OCI-LY7 (cell line): ENCODE measurements at places on chromosomes 2 and 18. TPM values are rescaled to one million over a fixed set of nuclear protein-coding genes. Genes with fewer than 3 reads are reported as not detected.

ATOH8 gene
- total RNA-seq, result not detected in 2 replicates

NT5C1B gene
- total RNA-seq, result not detected in 2 replicates

SERPINB10 gene
- not detected in 2 replicates for total RNA-seq

DIS3L2 gene
- total RNA-seq, result 20.2 and 21.9 TPM in 2 replicates

LOXHD1 gene
- not detected in 2 replicates for total RNA-seq

ECEL1 gene
- not detected in 2 replicates for total RNA-seq

DNA sequence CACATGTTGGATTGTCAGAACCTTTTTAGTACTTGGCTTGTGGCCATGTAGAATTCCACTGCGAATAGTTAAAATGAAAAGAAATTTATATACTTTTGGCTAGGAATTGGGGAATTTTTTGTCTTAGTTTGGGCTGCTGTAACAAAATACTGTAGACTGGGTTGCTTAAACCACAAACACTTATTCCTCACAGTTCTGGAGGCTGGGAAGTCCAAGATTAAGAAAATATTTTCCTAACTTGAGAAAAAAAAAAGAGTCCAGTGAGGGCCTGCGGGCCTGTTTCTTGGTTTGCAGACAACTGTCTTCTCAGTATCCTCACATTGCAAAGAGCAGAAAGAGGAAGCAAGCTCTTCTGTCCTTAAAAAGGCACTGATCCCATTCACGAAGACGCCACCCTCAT lies 81.9 kb downstream of the CD226 start:
- no peak for DNase-seq

DNA sequence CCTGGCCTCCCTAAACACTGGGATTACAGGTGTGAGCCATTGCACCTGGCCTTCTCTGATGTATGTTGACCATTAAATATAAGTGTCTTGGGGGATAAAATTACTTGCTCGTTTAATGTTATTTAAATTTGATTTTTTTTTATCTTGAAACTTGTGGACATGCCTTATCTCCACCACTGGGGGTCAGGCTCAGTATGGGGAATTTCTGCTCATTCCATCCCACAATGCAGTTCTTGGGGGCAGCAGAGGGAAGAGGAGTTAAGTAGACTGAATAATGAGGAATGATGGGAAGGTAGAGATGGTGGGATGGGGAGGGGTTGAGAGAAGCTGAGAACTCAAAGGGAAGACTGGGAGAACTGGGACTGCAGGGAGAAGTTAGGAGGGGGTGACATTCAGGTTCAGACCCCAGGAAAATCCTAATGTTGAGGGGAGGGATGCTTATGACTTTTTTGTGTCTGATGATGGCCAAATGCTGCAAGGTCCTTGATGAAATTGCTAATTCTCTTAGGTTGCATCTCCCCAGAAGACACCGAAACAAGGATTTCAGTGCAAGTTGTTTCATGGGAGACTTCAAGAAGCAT lies 174.2 kb downstream of the MIB1 start:
- peak; percentile 15 for DNase-seq

- peak; percentile 67 for DNase-seq
These were observed 697 bp downstream of the ITGA4 start for GRCh38 chr2:181457741-181458425.

DNA sequence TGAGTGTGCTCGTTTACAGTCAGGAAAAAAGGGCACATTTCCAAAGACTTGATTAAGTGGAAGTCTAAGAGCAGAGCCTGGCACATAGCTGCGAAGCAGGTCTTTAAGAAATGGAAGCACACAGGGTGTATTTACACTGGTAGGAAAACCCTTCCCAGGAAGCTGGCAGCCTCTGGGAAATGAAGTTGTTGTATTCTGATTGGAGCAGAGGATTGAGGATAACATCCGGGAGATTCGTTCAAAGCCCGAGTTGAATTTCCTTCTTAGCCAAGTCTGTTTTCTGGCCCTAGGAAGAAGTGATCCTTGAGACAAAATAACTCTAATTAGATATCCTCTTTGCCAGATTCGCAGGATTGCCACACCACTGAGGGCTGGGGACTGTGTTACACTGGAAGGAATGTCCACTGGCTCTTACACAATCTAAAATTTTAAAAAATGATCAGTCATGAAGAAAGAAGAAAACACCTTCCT lies 75.9 kb downstream of the ITGB1BP1 start:
- no peak for DNase-seq

DNA sequence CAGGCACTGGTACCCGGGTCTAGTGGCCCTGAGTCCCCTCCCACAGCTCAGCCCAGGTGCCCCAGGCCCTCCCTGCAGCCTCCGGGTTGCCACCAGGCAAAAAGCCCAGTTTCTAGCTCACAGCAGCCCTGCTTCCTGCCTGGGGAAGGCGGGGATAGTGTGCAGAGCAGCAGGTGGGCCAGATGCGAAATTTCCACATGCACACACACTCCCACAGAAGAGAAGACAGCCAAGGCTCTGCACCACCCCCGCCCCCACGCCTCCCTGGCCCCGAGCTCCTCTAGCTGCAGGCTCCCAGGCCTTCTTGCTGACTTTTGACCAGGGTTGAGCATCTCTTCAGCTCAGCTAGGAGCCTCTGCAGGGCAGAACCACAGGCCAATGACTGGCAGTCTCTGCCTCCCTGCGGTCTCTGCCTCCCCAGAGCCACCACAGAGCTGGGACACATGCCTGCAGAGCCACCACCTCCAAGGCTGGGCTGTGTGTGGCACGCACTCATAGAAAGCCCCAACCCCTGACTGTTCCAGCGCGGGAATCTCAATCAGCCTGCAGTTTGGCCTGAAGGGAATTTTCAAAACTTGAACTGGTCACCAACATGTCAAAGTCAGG lies 7.2 kb downstream of the SLC66A2 start:
- no peak for DNase-seq

- DNase-seq, result no peak
These were observed 8.6 kb downstream of the CLIP4 start for GRCh38 chr2:29123617-29124349.

DNA sequence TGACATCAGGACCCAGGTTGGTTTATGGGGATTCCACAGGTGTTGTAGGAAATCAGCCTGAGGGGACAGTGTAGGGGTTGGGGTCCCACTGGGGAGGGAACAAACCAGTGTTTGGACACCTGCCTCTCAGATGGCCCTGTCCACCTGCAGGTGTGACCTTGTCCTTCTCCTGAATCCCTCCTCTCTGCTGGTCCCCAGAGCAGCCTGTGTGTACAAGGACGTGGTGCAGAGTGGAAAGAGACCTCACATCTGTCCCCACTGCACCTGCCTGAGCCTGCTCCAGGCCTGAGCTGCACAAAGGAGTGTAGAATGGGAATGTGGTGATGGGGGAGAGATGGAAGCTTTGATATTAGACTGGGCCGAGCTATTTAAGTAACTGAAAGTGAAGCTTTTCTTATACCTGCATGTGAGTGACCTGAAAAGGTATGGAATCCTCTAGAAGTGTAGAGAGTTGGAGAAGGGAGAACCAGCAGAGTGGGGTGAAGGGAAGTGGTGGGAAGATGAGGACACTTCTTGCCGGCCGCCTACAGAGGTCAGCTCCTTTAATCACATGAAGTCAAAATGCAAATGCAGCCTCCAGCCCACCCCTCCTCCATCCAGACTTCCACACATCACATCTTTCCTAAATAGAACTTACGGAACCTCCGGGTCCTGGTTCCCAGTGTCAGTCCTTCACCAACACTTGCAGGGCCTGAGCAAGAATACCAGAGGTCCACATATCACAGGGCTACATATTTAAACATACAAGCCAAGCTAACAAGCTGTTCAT lies 89.3 kb upstream of the SMAD2 start:
- DNase-seq, result no peak

DNA sequence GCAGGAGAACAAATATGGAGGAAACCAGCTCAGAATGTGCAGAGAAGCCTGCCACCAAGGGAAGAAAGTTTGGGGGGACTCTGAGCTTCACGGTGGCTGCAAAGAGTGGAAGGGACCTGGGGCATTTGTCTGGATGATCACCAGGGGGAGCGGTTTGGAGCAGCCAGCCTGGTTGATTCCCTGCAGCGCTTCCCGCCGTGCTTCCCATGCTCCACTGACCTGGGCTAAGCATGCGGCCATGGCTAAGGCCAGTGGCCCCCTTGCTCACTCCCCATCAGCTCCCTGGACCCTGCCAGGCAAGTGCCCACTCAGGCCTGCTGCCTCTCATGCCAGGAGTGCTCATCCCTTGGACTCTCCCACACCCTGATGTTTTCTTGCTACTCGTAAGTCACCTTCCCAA lies 27.0 kb downstream of the NTSR2 start:
- no peak for DNase-seq

DNA sequence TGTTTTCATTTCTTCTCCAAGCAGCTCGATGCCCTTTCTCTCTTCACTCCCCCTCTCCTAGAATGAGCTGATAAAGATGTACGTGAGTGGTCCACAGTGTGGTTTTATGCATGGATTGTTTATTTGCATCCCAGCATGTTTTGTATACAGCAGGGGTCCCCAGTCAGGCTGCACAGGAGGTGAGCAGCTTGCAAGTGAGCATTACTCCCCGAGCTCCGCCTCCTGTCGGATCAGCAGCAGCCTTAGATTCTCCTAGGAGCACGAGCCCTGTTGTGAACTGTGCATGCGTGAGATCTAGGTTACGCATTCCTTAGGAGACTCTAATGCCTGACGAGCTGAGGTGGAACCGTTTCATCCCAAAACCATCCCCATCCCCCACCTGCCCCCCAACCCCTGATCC lies 262.6 kb downstream of the AGAP1 start:
- DNase-seq, result no peak

DNA sequence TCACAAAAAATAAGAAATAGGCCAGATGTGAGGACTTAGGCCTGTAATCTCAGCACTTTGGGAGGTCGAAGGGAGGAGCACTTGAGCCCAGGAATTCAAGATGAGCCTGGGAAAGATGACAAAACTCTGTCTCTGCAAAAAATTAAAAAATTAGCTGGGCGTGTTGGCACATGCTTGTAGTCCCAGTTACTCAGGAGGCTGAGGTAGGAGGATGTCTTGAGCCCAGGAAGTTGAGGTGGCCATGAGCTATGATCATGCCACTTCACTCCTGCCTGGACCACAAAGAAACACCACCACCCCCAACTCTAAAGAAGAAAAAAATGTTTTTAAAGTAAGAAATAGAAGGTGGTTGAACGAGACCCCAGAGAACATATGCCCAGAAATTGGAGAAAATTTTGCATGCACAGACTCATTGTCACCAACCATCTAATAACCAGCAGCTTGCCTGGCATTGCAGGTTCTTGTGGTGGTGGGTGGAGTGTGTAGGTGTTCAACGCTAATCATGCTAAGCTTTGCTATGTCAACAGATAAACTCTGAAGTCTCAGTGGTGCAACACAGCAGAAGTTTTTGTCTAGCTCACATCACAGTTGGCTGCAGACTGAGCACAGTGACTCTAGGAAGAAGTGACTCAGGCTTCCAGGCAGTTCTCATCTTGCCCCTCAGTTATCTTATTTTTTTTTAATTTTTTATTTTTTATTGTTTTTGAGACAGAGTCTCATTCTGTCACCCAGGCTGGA lies 18.6 kb downstream of the ARL4C start:
- DNase-seq, result no peak

DNA sequence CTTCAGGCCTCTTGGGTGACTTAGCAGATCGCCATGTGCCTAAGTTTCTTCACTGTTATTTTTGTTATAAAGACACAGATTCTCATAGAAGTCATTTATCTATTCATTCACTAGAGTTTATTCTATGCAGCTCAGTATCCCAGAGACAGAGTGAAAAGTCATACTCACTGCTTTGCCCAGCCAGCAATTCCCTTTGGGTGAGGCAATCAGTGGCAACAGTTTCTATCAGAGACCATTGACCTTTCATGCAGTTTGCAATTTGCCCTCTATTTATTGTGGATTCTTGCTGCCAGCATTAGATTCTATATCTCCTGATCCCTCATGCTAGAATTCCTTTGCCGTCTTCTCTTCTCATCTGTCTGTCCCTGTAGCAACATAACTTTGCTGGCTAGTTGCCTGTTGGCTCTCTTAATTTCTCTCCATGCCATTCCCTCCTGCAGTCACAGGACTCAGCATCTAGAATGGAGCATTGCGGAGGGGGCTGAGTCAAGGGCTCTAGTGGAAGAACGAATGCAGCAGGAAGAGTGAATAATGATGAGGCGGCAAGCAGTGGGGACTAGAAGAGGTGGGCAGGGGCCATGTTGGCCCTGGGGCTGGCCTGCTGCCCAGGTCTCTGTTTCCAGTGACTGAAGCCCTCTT lies 12.2 kb downstream of the SLC9A4 start:
- no peak for DNase-seq

DNA sequence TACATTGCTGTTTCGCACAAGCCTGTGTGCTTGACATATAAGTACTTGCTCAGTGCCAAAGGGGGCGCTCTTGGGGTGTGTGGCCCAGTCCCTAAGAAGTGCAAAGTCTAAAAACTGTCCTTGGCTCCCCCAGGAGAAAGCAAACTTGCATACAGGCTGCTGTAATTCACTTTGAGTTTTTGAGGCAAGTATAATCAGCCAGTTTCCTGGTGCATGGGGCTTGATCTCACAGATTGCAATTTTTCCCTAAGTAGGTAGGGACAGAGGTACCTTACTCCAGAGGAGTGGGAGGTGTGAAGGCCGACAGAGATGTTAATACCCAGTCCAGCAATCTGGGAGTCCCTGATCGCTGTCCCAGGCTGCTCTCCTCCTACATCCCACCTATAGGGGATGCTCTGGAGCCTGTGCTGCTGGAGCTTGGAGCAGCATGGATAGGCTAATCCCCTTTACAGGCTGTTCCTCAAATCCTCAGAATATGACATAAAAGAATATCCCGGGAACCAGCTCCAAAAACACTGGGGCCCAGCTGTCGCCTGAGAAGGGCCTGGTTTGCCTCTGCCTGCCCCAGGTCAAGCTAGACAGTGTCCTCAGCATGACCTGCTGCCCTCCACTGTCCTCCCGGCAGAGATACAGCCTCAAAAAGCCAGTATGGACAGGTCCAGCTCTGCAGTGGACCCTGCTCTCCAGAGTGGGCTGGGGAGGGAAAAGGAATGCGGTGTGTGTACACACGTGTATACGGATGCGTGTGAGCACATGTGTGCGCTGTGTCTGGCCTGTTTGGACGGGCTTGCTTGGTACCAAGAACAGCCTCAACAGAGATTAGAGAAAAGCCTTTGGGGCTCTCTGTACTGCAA lies 136.5 kb upstream of the HAAO start:
- peak; percentile 42 for DNase-seq
